ENCODE measurements at places on chromosomes 1 and 21. TPM values are rescaled to one million over a fixed set of nuclear protein-coding genes. Genes with fewer than 3 reads are reported as not detected.

Gene TEX38
- total RNA-seq, result 1.2 TPM

Gene LRRN2
- 0.72 TPM for total RNA-seq

Gene OR2T33
- 0.09 TPM for total RNA-seq

Gene CELA2B
- not detected for total RNA-seq

GRCh38 chr1:76949503-76949902, 82.2 kb downstream of the ST6GALNAC5 start:
- ATAC-seq, result no peak

GRCh38 chr1:228334226-228334935, 72.3 kb downstream of the TRIM11 start:
- no peak for ATAC-seq

DNA sequence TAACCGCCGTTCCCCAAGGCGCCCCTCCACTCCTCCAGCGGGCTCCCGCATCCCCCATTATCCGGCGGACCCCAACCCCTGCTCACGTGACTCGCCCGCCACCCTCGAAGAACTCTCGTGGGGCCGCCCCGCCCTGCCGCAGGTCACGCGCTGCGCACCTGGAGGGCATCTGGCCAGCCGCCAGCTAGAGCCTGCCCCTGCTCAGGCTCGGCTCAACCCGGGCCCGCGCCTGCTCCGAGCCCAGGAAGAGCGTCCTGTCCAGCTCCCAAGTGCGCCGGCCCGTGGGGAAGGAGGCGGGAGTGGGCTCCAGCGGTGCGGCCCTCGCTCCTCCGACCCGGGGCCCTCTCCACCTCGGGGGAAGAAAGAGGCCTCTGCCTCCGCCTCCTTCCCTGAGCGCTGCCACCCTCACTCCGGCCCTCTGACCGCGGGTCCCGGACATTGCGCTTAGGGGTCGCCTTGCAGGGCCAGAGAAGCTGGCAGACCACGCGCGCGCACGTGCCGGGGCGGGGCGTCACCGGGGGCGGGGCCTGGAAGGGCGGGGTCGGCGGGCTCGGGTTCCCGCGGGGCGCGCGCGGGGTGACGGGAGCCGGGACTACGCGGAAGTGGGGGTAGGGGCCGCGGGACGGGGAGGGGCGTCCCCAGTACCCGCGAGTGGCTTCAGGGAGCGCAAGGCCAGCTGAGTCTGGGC, 28.4 kb downstream of the HMGN2 start:
- ATAC-seq, result peak; percentile 84

GRCh38 chr1:117758444-117759316, 152.8 kb downstream of the TENT5C start:
- peak; percentile 98 for ATAC-seq

DNA sequence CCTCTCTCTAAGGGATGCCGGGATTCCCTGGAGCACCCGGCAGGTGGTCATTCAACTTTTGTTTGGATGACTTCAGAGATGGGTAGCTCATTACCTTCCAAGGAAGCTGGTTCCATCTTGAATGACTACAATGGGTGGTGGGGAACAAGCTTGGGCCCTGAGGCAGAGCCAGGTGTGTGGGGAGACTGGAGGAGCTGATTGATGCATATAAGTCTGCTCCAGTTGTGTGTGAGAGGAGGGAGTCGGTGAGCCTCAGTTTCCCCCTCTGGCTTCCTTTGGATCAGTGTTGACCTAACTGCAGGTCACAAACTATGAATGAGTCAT, 133.8 kb upstream of the ZBTB40 start:
- ATAC-seq, result no peak

DNA sequence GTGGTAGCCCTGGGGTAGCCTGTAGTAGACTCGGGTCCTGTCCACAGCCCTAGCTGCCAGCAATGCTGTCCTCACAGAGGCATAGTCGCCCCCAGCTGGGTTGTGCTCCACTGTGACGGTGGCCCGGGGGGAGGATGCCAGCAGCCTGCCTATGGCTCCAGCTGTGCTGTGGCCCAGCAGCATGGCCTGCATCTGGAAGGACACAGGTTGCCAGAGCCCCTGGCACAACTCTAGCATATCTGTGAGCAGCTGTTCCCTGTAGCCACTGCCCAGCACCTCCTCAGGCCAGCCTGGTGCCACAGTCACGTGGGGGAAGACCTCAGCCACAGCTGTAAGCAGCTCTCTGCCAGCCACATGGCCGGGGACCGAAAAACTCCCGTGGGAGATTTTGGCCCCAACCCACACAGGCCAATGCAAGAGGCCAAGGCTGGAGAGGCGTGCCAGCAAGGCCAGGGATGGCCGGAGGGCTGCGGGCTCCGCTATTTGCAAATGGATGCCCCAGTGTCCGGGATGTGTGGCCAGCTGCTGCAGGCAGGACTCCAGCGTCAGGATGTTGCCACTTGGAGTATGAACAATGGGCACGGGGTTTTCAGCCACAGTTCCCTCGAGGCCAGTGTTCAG, 13.9 kb downstream of the FAM151A start:
- no peak for ATAC-seq

GRCh38 chr1:94989398-94989797, 62.5 kb upstream of the CNN3 start:
- ATAC-seq, result no peak

All from motor neuron (in vitro differentiated cells).